ENCODE measurements at places on chromosomes 16 and 17.

GRCh38 chr16:85471469-85472431 lies 141.4 kb upstream of the GSE1 start:
- no peak for DNase-seq

GRCh38 chr17:49229805-49230600 lies 584 bp downstream of the PHOSPHO1 start:
- no peak for DNase-seq

GRCh38 chr17:75707079-75707571 lies 14.1 kb upstream of the ITGB4 start:
- no peak for DNase-seq

GRCh38 chr17:81579821-81580321 lies 27.7 kb upstream of the FAAP100 start:
- no peak for DNase-seq

DNA sequence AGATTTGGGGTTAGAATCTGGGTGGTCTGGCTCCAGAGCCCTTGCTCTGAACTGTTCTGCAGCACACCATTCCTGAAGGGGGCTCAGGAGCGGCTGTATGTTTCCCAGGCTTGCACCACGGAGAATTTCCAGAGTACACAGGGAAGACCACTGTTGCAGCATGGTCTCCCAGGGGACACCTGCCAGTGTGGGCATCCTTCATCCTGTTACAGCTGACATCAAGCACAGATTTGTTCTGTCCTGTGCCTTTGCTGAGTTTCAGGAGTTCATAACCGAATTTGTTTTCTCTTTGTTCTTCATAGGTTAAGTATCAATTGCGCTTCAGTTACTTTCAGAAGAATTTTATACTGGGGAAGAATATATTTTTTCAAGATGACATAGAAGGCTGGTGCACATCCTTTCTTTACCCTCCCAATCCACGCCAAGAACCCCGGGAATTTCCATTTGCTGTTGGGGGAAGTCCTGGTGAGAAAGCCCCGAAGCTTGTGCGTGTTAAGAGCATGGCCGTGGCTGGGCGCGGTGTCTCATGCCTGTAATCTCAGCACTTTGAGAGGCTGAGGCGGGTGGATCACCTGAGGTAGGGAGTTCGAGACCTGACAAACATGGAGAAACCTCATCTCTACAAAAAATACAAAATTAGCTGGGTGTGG lies 26.3 kb upstream of the ABCA3 start:
- DNase-seq: no peak

DNA sequence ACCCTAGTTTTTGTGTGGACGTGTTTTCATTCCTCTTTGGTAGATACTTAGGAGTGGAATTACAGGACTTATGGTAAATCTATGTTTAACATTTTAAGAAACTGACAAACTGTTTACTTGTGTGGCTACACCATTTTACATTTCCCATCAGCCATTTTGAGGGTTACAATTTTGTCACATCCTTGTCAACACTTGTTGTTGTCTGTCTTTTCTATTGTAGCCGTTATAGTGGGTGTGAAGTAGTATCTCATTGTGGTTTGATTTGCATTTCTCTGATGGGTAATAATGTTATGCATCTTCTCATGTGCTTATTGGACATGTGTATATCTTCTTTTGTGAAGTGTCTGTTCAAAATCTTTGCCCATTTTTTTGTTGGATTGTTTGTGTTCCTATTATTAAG lies 4.5 kb downstream of the FTO start:
- DNase-seq: no peak

DNA sequence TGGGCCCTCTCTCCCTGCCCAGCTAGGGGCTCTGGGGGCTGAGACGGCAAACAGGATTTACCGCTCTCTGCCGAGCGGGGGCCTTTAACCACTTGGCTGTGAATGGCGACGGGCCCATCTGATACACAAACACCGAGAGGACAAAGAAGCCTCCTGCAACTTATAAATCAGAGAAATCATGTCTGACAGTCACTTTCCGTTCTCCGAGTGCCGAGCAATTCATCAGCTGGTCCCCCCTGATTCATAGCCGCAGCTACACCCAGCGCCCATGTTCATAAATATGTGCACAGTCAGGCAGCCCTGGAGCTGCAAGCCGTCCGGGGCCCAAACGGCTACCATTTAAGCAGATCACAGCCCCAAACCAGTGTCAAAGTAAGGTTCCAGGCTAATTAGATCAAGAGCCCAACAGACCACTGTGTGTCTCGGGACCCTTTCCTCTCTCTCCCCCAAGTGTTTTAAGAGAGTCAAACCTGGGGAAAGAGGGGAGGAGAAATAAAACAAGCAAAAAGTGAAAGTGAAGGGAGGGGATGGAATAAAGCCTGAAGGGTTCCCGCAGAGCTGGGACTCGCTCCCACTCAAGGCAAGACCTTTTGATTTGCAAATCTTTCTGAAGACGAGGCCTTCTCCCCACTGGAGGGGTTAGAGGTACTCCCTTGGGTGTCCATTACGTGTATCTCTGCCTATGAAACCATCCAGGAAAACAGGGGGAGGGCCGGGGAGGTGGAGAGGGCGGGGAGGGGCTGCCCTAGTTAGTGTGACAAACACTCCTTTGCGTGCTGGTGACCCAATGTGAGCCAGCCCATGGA lies 154.7 kb downstream of the C16orf78 start:
- DNase-seq: no peak

DNA sequence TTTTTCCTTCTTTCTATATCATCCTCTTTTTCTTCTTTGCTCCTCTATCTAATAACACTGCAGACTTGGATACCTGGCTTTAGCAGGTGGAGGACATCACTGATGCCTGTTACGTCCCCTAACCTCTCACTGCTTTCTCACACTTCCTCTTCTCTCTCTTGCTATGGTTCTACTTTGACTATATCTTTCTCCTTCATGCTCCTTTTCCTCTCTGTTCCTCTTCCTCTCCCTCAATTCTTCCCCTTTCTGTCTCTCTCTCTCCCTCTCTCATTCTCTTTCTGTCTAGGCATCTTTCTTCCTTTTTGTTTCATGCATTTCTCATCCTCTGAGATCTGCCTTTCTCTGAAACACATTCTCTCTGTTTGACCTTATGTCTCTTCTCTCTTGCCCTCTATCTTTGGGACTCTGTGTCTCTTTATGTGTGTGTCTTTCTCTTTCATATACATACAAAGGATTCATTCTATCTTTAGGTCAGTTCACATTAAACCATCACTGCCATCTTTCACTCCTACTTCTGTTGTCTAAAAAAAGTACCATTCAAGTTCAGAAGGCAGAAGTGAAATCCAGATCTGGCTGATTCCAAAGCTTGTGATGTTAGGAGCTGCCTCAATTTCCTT lies 353.7 kb downstream of the SHISA9 start:
- DNase-seq: no peak

GRCh38 chr17:76887802-76888201 lies 19.6 kb downstream of the MGAT5B start:
- no peak for DNase-seq

DNA sequence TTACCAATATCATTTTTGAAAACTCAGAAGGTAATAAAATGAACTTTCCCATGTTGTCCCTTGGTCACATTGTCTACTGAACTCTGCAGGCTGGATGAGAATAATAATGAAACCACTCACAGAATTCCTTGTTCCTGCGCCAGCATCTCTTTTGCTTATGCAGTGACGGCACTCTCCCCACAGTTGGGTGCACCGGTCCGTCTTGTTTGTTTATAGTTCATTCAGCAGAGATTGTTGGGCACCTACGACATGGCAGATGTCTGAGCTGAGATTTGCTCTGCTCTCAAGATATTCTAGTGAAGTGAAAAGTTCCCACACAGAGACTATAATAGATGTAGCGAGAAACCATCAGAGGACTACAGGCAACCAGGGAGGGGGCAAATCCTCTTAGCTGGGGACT lies 375.7 kb upstream of the CDH11 start:
- DNase-seq: no peak

DNA sequence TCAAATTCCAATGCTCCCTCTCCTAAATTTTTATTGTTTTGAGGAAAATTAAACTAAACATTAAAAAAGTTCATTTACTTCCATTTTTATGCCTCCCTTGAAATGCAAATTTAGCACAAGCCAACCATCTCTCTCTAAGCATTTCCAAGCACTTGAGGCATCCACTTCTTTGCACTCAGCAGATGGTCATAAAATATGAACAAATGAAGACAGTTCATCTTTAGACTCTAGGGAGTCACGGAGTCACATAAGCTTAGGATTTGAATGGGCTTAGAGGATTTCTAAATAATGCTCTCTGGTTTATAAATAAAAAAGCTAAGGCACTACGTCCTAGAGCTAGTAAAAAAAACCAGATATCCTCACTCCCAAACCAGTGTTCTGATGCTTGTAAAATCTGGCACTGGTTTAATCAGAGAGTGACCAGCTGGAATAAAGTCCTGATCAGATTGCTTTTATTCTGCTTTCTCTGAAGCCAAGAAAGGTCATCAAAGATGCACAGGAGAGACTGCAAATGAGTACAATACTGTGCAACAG lies 204.2 kb downstream of the CA10 start:
- no peak for DNase-seq

- no peak for DNase-seq
Observed at GRCh38 chr17:13865650-13866049, 203.7 kb upstream of the COX10 start.

GRCh38 chr17:63686138-63686685 lies 13.7 kb downstream of the LIMD2 start:
- no peak for DNase-seq

DNA sequence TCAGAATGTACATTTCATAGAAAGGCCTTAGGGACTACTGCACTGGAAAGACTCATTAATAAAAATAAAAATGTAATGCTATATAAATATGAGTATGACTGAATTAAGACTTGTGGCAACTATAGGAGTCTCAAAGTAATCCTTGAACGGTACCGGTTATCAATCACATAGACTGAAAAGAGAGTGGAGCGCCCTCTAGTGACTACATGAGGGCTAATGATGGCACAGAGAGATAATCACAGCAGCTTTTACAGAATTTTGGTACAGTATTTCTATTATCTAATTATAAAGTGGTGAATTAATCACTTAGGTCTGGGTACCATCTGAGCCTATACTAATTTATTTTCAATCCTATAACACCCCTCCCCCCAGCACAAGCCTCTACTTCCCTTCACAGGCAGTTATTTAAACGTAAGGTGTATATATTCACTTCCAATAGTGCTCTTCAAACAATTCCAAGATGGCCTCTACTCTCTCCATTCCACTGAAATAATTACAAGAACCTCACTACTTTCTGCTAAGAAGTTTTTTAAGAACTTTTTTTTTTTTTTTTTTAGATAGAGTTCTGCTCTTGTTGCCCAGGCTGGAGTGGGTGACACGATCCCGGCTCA lies 40.7 kb upstream of the ANKFY1 start:
- DNase-seq: peak; percentile 24

- no peak for DNase-seq
Observed at GRCh38 chr16:4323845-4324488, 8.1 kb downstream of the GLIS2 start.

DNA sequence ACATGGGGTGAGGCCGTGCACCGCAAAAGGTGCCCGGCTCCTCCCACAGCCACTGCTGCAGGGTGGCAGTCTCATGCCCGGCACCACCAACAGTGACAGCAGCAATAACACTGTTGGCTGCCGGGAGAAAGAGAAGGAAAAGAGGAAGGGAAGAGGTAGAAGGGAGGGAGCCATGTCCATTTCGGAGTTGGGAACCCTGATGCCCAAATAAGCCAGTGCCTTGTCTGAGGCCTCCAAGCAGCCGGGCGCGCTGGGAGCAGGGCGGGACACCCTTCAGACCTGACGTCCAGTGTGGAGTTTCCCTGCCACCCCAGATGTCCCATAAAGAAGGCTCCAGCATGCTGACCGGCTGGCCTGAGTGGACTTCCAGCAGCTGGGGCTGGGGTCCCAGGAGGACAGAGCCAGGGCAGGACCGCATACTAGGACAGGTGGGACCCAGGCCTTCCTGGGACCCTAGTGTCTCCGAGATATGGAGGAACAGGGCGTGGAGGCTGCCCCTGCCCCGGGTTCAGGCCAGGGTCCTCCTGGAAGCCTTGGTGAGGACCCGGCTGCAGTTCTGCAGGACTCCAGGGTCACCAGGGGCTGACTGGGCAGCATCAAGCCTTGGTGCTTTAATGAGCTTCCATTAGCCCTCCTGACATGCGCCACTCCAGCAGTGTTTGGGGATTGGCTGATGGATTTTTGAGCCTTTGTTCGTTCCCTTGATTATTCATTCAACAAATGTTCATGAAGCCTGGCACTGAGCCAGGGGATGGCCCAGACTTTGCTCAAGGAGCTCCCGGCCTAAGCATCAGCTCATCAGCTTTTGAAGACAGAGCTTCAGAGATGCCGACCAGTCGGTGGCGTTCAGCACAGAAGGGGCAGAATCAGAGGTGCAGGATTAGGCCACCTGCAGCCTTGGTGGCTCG lies 223.6 kb upstream of the CIBAR2 start:
- peak; percentile 8 for DNase-seq

- no peak for DNase-seq
Observed at GRCh38 chr17:48456589-48456988, 26.6 kb upstream of the SKAP1 start.

GRCh38 chr16:1772908-1773702 lies at the start of gene MRPS34:
Gene MRPS34 (minus strand): TSS chr16:1773134. CDS start chr16:1773119, 15 bp downstream.
- peak; percentile 37 for DNase-seq

DNA sequence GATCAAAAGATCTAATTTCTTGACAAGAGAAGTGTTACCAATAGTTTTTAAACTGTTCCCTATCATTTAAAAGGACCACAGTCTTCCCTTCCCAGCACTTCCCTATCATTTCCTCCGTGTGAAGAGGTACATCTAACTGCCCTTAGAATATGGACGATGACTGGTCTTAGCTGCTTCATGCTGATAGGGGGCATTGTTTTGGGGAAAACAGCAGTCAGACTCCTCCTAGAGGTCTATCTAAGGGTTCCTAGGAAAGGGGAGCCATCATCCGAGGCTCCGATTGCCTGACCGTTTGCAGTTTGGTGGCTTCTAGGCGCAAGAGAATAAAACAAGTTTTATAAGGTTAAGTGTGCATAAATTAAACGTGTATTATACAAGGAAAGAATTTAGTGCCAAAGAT lies 7.1 kb downstream of the FZD2 start:
- DNase-seq: no peak

DNA sequence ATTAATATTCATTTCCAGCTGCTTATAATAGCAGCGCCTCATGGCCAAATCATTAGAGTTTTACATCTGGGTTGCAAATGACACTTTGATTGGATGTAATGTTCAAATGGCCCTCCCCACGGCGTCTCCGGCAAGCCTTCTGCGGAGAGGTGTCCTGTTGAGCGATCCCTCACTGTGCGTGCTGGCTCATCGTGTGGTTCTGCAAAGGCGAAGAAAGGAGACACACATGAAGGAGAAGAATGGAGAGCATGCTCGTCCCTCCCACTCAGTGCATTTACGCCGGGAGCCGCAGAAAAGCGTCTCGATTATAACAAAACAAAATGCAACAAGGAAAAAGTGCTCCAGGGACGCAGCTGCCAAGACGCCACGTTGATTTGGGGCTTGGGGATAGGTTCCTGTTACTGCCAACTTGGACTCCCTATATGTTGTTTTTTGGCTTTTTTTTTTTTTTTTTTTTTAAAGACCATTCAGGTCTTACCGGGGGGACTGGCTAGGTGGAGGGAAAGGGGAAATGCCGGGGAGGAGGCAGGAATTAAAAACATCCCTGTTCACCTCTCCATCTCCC lies 117.6 kb downstream of the C16orf78 start:
- no peak for DNase-seq

DNA sequence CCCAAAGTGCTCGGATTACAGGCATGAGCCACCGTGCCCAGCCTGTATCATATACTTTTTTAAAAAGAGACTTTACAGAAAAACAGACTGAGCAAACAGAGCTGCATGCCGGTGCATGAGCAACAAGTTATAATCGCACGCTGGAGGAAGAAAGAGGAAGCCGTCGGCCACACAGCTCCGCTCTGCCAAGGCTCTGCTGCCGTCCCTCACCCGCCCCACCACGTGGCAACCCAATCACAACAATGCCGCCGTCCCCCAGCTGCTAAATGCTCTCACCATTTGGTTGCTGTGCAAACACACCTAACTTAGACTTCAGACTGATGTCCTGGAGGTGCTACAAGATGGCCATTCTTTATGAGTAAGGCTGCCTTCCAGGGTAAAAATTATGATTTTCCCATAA lies 83.5 kb downstream of the ADCY9 start:
- no peak for DNase-seq
